ENCODE measurements at places on chromosomes 13 and 19. TPM values are rescaled to one million over a fixed set of nuclear protein-coding genes. Genes with fewer than 3 reads are reported as not detected.

Gene RASL11A
- polyA plus RNA-seq = 27.2 TPM

Gene B3GNT8
- polyA plus RNA-seq = 5.1 TPM

Gene SIGLEC5
- 0.40 TPM for polyA plus RNA-seq

Gene NLRP4
- not detected for polyA plus RNA-seq

Gene ISYNA1
- 133 TPM for polyA plus RNA-seq

Gene KIR2DL4
- polyA plus RNA-seq = not detected

Gene FCER2
- not detected for polyA plus RNA-seq

Gene CDK8
- 22.7 TPM for polyA plus RNA-seq

Gene MBD3L2B
- not detected for polyA plus RNA-seq

Gene LILRB5
- 2.2 TPM for polyA plus RNA-seq

Gene KRTDAP
- polyA plus RNA-seq = 0.70 TPM

Data from renal pelvis (tissue), 12 donors.